NB4 (cell line): ENCODE measurements at places on chromosomes 16 and 17.
A peak's percentile ranks its signal among the peaks of the same experiment; 100 is the strongest.

- DNase-seq: no peak
Observed at GRCh38 chr16:735982-736453, 4.8 kb downstream of the CIAO3 start.

DNA sequence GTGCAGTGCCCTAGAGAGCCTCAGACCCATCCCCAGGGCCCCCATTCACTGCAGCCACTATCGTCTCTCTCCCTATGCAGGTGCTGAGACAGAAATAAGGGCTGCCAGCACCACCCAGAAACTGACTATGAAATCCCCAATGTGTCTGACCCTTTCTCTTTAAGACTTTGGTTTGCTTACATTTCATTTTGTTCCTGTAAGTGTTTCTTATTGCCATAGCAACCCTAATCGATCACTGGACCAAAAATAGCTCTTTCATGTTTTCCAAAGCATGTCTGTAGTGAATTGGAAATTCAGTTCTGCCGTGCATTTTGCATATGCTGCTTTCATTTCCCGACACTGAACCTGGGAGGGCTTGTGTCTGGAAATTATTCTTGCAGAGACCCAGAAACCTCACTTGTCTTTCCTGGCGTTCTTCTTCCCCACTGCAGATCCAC, 148.7 kb upstream of the NOL11 start:
- DNase-seq: no peak

GRCh38 chr17:65115839-65116238, 21.3 kb upstream of the RGS9 start:
- no peak for DNase-seq

- no peak for DNase-seq
Observed at GRCh38 chr17:8479431-8479947, 43.8 kb downstream of the NDEL1 start.

- peak; percentile 53 for DNase-seq
Observed at GRCh38 chr16:70687102-70687511, 1.3 kb upstream of the MTSS2 start.

DNA sequence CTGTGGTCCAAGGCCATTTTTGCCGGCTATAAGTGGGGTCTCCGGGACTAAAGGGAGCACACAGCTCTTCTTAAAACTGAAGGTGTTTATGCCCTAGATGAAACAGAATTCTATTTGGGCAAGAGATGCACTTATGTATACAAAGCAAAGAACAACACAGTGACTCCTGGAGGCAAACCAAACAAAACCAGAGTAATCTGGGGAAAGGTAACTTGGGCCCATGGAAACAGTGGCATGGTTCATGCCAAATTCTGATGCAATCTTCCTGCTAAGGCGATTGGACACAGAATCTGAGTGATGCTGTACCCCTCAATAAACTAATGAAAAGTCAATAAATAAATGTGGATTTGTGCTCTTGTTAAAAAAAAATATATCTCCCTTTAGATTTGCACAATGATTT, 20.2 kb upstream of the SHISA9 start:
- DNase-seq: no peak

- DNase-seq: peak; percentile 35
Observed at GRCh38 chr16:77212741-77213541, 13.7 kb downstream of the SYCE1L start.

- no peak for DNase-seq
Observed at GRCh38 chr17:18993905-18994526, 10.5 kb downstream of the FAM83G start.

- DNase-seq: no peak
Observed at GRCh38 chr16:77246150-77246549, 46.9 kb downstream of the SYCE1L start.

DNA sequence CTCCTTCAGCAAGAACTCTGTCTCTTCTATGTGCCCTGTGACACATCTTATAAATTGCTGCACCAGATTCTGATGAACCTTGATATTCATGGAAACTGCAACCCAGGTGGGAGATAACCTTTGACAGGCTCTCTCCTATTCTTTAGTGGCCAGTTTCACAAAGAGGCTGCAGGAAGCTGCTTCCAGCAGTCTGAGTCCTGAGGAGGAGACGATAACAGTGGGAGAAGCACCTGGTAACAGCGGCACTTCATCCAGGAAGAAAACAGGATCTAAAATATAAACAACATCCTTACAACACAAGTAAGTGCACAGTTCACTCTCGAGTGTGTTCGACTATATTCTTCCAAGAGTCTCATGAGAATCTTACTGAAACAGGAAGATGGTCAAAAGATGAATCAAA, 180.1 kb downstream of the MAP2K6 start:
- no peak for DNase-seq

GRCh38 chr16:69916462-69916861, 34.7 kb upstream of the CLEC18A start:
- no peak for DNase-seq

- DNase-seq: no peak
Observed at GRCh38 chr16:11104168-11105037, 151.6 kb downstream of the SOCS1 start.

DNA sequence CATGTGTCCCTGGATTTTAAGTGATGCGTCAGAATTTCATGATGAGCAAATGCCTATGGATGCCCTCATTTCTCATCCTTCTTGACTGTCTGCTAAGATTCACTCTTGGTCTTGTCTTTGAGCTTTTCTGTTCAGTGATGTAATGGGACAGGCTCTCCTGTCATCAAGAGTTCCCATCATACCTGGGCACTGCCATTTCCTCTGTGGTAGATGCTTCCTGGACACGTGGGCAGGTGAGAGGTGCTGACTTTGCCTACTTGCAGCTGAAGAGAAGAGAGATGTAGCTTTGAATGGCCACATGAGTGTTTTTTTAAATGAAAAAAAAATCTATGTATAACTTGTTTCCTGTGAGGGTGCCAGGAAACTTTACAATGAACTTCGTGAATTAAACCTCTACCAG, 557.7 kb downstream of the MAF start:
- no peak for DNase-seq

GRCh38 chr17:50517504-50518383, 9.5 kb downstream of the MYCBPAP start:
- no peak for DNase-seq

DNA sequence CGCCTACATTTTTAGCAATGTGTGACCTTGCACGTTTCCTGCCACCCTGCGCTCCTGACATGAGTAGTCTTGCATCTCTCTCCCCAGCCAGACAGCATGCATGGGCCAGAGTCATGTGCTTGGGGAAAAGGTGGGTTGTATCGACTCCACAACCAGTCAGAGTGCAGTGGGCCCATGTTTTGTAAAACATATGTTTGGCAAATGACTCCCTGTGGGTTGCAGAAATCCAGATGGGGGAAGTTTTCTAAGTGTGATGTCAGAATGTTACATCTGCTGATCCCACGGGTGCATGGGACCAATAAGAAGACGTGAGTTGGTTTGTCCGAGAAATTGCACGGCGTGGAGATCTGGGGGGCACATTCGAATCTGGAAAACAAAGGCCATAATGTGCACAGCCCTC, 147.1 kb downstream of the FOXL1 start:
- DNase-seq: no peak

GRCh38 chr17:76865174-76865573, 3.0 kb upstream of the MGAT5B start:
- no peak for DNase-seq

DNA sequence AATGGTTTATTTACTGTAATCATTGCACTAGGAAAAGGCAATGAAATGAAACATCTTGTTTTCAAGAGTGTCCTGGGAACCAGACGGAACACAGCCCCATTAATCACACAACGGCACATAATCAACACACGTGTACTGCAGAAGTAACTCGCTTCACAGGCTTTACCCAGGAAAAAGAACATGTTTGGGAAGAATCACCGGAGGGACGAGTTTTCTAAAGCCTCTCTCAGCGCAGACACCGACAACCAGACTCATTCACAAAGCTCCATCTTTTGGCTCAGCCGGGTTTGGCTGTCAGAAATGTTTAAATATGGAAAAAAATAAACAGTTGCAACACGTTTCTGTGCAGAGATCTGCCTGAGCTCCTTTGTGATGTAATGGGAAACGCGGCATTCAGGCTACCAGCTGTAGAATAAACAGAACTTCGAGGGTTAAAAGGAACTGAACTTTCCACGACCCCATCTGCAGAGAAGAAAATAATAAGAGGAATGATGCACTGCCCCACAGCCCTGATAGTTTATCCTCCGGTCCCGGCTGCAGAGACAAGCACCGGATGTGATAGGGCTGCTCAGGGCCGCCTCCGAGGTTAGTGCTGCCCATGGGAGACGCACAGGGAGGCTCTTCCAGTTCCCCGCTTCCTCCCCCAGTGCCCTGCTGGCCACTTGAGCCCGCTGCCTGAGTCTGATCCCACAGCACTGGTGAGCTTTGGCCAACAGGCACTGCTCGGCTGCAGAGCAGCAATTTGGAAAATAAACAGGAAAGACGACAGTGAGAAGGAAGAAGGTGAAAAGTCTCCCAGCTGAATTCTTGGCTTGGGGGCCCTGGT, 119.8 kb downstream of the HIC1 start:
- DNase-seq: no peak

- DNase-seq: no peak
Observed at GRCh38 chr16:58685084-58685449, 497 bp upstream of the SLC38A7 start.

DNA sequence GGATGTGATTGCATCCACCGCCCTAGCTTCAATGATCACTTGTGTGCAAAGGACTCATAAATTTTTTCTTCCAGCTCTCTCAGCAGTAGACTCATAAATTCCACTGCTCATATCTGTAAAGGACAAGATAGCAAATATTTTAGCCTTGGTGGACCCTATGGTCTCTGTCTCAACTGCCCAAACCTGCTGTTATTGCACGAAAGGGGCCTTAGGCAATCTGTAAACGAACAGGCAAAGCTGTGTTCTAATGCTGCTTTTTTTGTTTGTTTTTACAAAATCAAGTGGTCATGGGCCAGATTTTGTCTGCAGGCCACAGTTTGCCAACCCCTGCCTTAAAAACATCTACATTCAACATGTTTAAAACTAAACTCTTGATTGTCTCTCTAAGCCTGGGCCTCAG, 34.1 kb downstream of the FAM20A start:
- DNase-seq: no peak

DNA sequence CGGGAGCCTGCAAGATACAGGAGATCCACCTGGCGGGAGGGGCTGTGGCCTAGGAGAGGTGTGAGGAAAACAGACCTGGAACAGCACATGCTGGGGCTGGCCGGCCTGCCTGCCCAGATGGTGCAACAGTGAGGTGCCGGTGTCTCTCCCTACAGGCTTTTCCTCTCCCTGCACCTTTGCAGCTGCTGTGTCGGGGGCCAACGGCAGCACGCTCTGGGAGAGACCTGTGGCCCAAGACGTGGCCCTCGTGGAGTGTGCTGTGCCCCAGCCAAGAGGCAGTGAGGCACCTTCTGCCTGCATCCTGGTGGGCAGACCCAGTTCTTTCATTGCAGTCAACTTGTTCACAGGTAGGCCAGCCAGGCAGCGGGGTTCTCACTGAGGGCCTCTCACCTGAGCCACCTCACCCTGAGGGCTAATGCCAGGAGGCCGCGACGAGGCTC, 15.9 kb downstream of the RGS11 start:
- no peak for DNase-seq

DNA sequence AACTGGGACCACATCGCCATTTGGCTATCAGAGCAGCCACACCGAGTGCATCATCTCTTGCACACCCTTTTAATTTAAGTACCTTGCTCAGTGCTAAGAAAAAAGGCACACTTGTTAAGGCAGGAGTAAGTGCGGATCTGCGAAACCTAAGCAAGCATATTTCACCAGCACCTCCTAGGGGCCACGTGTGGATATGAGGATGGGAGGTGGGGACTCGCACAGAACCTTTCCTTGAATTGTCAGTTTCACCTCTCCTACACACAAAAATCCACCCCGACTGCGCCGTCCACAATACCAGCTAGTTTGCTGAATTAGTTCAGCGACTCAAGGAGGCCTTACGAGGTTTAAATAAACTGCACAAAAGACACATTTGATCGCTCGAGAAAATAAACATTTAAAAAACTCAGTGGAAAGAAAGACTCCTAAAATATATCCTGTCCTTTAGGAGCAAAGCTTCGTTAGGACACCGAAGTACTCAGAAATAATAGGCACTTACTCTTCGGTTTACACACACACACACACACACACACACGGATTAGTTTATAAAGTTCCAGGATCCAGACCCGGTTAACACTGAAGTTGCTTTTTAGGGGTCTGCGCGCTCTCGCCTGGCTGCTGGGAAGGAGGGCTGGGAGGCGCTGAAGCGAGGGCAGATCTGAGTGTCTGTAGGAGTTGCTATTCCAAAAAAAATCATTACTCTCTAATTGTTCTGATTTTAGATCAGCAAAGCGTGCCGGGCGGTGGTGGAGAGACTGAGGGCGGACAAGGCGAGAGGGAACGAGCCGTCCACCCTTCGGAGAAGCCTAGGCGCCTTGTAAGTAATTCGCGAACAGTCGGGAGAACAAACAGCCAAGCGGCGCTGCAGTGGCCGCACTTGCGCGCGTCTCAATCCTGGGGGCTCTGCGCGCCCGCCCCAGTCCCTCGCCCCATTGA, 1.0 kb upstream of the KCNJ2 start:
- DNase-seq: peak; percentile 20

GRCh38 chr16:53429221-53429943, 4.9 kb upstream of the RBL2 start:
- DNase-seq: no peak

- no peak for DNase-seq
Observed at GRCh38 chr17:72369366-72369765, 248.5 kb downstream of the SOX9 start.

DNA sequence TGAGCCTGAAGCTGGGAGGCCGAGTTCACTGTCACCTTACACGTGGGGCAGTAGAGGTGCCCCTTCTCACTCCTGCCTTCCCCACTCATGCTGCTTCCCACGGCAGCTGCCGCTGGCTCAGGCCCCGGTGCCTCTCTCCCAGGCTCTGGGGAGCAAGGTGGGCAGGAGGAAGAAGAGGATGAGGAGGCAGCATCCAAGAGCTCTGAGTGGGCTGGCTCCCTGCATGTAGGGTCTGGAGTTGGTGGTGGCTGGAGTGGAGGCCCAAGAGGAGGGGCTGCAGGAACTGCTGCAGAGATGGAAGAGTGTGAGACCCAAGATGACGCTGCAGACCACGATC, 8.9 kb downstream of the NKIRAS2 start:
- DNase-seq: no peak

GRCh38 chr17:73098919-73099318, 6.4 kb upstream of the SLC39A11 start:
- peak; percentile 60 for DNase-seq

DNA sequence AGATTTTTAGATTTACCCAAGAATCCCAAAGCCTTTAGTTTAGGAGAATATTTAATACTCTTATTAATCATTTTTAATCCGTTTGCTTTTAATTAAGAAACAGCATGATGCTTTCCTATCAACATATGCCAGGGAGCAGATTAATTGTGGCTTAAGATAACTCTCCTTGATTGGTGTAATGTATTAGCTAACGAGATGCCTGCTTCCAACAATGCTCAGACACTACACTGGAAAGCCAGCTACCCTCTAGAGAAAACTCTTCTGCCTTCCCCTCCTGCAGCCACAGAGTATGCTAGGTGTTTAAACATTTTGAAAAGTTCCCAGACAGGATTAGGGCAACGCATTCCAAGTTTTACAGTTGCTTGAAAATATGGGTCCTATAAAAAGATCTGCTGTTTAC, 142.2 kb downstream of the AATF start:
- DNase-seq: no peak
